Right lobe of liver (tissue), 6 donors: ENCODE measurements at places on chromosomes 6 and 20. TPM values are rescaled to one million over a fixed set of nuclear protein-coding genes. Genes with fewer than 3 reads are reported as not detected.

Gene POM121L2
- total RNA-seq: not detected

GRCh38 chr6:56549014-56549413 lies 93.7 kb downstream of the DST start:
- no peak overlapping the region for H3K27ac ChIP-seq
- no peak for DNase-seq
- no peak overlapping the region for H3K4me3 ChIP-seq
- H3K27me3 ChIP-seq: no peaks in the 10 kb centered on the region
- no peaks in the 10 kb centered on the region for H3K36me3 ChIP-seq

DNA sequence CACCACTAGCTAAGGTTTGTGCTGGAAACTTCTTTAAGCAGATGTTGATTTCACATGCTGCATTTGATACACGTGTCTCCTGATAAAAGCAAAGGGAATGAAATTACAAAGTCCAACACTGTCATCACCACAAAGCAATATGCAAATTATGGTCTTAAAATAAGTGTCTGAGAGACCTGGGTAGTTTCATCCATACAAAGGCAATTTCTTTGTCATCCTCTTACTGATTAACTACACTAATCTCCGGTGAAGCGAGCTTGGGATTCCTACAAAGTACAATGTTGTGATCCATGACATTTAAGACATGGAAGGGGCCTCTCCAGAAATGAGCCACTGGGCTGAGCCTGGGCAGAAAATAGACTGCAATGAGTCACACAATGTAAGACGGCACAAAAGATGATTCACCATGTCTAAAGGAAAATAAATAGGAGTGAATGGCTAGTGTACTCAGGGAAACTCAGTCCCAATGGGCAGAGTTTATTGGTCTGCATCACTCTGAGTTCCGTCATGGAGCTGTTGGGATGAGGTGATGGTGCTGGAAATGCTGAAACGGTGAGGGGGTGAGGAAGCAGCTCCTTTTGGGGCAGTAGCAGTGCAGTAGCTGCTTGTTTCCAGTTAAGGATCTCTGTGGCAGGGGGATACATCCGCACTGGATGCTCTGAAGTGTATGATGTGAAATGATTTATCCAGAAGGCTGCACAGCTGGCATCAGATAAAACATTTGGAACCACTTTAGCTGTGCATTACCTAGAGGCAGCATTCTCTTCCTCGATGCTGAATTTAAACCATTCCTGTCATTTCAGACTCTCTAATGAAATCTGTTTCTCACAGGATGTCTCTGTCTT lies 103.3 kb downstream of the IBTK start:
- no peak for DNase-seq
- H3K27me3 ChIP-seq: no peaks in the 10 kb centered on the region
- H3K4me3 ChIP-seq: no peak overlapping the region
- no peaks in the 10 kb centered on the region for H3K36me3 ChIP-seq

- no peak for DNase-seq
- no peaks in the 10 kb centered on the region for H3K27me3 ChIP-seq
- no peak overlapping the region for H3K4me3 ChIP-seq
Measured at GRCh38 chr6:125612345-125612846, 137.0 kb upstream of the HEY2 start.

Gene RSPO4
- 0.07 TPM for total RNA-seq

GRCh38 chr20:13717631-13718044 lies 67.1 kb downstream of the ESF1 start:
- no peak for DNase-seq
- no peak overlapping the region for H3K4me3 ChIP-seq
- peaks cover 5% of the 10 kb centered on the region for H3K36me3 ChIP-seq

DNA sequence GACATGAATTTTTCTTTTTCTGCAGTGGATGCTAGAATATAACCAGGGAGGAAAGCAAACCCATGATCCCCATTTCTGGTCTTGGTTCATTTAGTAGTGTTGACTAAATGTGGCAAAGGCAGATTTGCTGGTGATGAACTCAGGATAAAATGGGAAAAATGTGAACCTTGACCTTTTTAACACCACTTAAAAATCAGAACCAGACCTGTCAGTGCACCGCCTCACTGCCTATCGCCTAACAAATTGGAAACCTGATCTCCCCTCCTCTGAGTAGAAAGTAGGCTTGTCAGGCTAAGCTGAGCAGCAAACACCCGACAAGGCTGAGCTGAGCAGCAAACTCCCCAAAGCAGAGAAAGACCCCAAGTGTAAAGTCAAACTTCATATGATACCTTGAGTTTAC lies 254.8 kb downstream of the FOXC1 start:
- no peak for DNase-seq
- no peaks in the 10 kb centered on the region for H3K27me3 ChIP-seq
- no peaks in the 10 kb centered on the region for H3K36me3 ChIP-seq
- no peaks in the 10 kb centered on the region for H3K4me1 ChIP-seq

GRCh38 chr20:33719277-33719988 lies 677 bp downstream of the PXMP4 start:
- H3K36me3 ChIP-seq: no peaks in the 10 kb centered on the region
- no peak overlapping the region for H3K27ac ChIP-seq
- H3K4me1 ChIP-seq: peaks cover 23% of the 10 kb centered on the region

Gene COL11A2
- 0.91 TPM for total RNA-seq

Gene DACT2
- total RNA-seq: 0.86 TPM

- peak overlapping the region; percentile 90 for H3K4me3 ChIP-seq
- peaks cover 15% of the 10 kb centered on the region for H3K4me1 ChIP-seq
- peaks cover 7% of the 10 kb centered on the region for H3K36me3 ChIP-seq
- H3K27ac ChIP-seq: peak overlapping the region; percentile 100
- no peaks in the 10 kb centered on the region for H3K27me3 ChIP-seq
Measured at GRCh38 chr6:43173591-43174262, 2.7 kb downstream of the SRF start.

- H3K4me3 ChIP-seq: no peak overlapping the region
- DNase-seq: no peak
- no peaks in the 10 kb centered on the region for H3K36me3 ChIP-seq
- H3K27me3 ChIP-seq: no peaks in the 10 kb centered on the region
- H3K4me1 ChIP-seq: no peaks in the 10 kb centered on the region
Measured at GRCh38 chr6:111925296-111925695, 52.0 kb upstream of the FYN start.

Gene PDYN
- total RNA-seq: not detected

Gene SLC16A10
- 2.9 TPM for total RNA-seq

GRCh38 chr6:131058236-131058635 lies 4.8 kb downstream of the EPB41L2 start:
- DNase-seq: no peak
- no peaks in the 10 kb centered on the region for H3K4me1 ChIP-seq
- no peak overlapping the region for H3K27ac ChIP-seq
- H3K4me3 ChIP-seq: no peak overlapping the region
- no peaks in the 10 kb centered on the region for H3K36me3 ChIP-seq

DNA sequence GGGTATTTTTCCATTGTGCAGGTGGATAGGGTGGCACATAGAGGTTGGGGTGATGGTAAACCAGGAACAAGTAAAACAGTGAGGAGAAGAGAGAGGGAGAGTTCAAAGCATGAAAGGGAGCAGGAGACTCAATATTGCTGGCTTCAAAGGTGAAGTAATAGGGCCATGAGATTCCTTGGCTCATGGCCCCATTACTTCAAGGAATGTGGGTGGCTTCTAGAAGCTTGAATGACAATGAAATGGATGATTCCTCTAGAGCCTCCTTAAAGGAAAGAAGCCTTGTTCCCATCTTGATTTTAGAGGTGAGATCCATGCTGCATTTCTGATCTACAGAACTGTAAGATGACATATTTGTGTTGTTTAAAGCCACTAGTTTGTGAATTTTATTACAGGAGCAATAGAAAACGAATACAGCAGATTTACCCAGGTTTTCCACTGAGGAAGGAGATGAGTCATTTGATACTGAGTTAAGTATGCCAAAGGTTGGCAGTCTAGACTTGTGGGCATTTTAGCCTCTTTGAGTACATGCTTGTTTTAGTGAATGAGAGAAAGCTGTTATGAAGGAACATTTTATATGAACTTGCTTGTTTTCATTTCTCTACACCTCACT lies 110.4 kb downstream of the PLCB4 start:
- no peak for DNase-seq
- H3K4me1 ChIP-seq: no peaks in the 10 kb centered on the region
- no peaks in the 10 kb centered on the region for H3K27me3 ChIP-seq
- H3K27ac ChIP-seq: no peak overlapping the region
- H3K36me3 ChIP-seq: no peaks in the 10 kb centered on the region

Gene CRIP3
- 7.5 TPM for total RNA-seq

- no peaks in the 10 kb centered on the region for H3K27me3 ChIP-seq
- H3K4me3 ChIP-seq: no peak overlapping the region
- no peaks in the 10 kb centered on the region for H3K36me3 ChIP-seq
- no peak for DNase-seq
Measured at GRCh38 chr20:50144362-50144761, 9.2 kb downstream of the PEDS1 start.

Gene PKIB
- 4.4 TPM for total RNA-seq

Gene SIM1
- not detected for total RNA-seq

DNA sequence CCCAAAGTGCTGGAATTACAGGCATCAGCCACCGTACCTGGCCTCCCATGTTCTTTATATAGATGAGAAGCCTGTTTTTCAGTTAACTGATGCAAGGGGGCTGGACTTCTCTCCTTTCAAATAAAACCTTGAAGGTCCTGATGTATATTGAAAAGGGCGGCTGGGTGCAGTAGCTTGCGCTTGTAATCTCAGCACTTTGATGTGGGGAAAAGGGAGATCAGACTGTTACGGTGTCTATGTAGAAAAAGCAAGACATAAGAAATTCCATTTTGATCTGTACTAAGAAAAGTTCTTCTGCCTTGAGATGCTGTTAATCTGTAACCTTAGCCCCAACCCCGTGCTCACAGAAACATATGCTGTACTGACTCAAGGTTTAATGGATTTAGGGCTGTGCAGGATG lies 16.1 kb upstream of the SAMHD1 start:
- no peak for DNase-seq
- no peaks in the 10 kb centered on the region for H3K27me3 ChIP-seq
- no peak overlapping the region for H3K27ac ChIP-seq
- no peak overlapping the region for H3K4me3 ChIP-seq

- H3K4me1 ChIP-seq: no peaks in the 10 kb centered on the region
- H3K4me3 ChIP-seq: no peak overlapping the region
- H3K27me3 ChIP-seq: no peaks in the 10 kb centered on the region
- no peaks in the 10 kb centered on the region for H3K36me3 ChIP-seq
Measured at GRCh38 chr20:45080867-45081624, 19.9 kb downstream of the KCNS1 start.

- no peak overlapping the region for H3K4me3 ChIP-seq
- no peaks in the 10 kb centered on the region for H3K36me3 ChIP-seq
- no peak overlapping the region for H3K27ac ChIP-seq
- H3K27me3 ChIP-seq: no peaks in the 10 kb centered on the region
- DNase-seq: no peak
Measured at GRCh38 chr20:22560817-22561216, 23.6 kb downstream of the FOXA2 start.

DNA sequence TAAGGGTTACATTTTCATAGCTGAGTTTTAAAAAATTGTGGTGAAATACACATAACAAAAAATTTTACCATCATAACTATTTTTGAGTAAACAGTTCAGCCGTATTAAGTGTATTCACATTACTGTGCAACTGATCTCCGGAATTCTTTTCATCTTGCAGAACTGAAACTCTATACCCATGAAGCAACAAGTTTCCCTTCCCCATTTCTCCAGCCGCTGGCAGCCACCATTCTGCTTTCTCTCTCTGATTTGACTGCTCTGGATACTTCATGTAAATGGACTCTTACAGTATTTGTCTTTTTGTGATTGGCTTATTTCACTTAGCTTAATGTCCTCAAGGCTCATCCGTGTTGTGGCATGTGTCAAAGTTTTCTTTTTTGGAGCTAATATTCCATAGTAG lies 341.6 kb downstream of the QKI start:
- no peaks in the 10 kb centered on the region for H3K36me3 ChIP-seq
- no peak overlapping the region for H3K27ac ChIP-seq
- H3K27me3 ChIP-seq: no peaks in the 10 kb centered on the region

DNA sequence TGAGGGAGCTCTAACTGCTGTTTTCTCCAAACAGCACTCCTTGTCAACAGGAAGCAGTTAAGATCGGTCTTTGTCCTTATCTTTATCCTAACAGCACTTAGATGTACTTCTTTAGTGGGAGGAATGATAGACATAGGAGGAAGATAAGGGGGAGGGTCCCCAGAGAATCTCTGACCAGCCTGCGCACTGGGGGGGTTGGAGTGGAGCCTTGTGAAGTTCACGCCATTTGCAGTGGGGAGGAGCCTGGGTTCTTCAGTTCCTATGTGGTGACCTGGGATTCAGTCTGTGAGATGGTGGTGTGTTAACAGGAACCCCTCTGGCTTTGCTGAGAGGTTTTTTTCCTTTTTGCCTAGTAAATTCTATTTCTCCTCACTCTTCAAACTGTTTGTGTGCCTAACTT lies 18.1 kb upstream of the ASCC3 start:
- no peaks in the 10 kb centered on the region for H3K36me3 ChIP-seq
- H3K27me3 ChIP-seq: no peaks in the 10 kb centered on the region
- no peak overlapping the region for H3K4me3 ChIP-seq
- H3K27ac ChIP-seq: no peak overlapping the region
- DNase-seq: no peak

DNA sequence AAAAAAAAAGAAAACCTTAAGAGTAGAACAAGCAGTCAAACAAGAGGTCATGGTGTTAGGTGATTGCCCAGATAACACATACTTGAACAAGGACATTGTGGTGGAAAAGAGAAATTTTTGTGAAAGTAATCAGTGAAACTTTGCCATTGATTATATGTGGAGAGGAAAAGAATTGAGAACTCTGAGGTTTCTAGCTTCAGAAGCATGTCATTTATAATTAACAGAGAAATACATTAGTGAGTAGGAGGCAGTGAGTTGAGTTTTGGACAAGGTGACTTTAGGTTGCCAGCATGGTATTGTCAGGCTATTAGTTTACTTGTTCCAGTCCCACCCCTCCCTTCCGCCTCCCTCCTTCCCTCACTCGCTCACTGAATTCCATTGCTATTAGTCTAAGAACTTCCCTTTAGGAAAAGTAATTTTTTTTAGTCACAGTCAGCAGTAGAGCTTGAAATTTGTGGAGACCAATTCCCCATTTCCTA lies 17.2 kb downstream of the TAB2 start:
- H3K4me3 ChIP-seq: no peak overlapping the region
- H3K36me3 ChIP-seq: no peaks in the 10 kb centered on the region
- H3K27me3 ChIP-seq: no peaks in the 10 kb centered on the region
- H3K4me1 ChIP-seq: no peaks in the 10 kb centered on the region

Gene HLA-DRB5
- total RNA-seq: 8.0 TPM

- no peak overlapping the region for H3K4me3 ChIP-seq
- H3K4me1 ChIP-seq: no peaks in the 10 kb centered on the region
- no peaks in the 10 kb centered on the region for H3K27me3 ChIP-seq
- H3K27ac ChIP-seq: no peak overlapping the region
Measured at GRCh38 chr6:110332281-110332680, 25.9 kb downstream of the METTL24 start.
